ENCODE measurements at places on chromosomes 7 and 10.
A peak's percentile ranks its signal among the peaks of the same experiment; 100 is the strongest.

- DNase-seq = no peak
Measured at GRCh38 chr7:128303643-128304042, 40.1 kb downstream of the RBM28 start.

DNA sequence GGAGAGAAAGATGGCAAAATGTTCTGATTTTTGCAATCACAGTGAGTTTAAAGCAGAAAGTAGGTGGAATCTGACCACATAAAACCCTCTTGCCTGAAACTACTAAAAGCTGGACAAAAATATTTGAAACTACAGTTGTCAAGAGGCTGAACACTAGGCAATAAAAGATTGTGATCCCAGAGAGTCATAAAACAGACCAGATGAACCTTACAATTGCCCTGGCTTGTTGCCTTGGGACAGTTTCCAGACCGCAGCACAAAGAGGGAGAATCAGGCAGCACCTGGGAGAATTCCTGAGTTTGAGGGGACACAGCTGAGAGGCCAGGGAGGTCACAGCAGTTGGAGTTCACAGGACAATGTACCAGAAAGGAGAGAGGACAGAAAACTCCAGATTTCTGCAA lies 107.3 kb upstream of the NANOS1 start:
- no peak for DNase-seq

DNA sequence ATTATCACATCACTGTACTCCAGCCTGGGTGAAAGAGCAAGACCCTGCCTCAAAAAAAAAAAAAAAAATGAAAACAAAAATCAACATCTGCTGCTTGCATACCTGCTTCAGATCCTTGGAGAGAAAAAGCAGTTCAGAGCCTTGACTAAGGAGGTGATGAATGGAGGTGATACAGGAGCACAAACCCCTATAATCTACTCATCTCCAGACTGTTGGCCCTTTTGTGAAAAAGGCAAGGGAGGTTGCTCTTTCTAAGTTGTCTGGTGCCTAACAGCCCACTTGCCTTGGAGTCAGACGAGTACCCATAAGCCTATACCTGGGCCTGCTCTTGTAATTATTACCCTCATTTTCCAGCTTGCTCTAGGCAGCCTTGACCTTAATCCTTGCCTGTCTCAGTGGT lies 1.4 kb downstream of the SFXN2 start:
- no peak for DNase-seq

- DNase-seq = no peak
Measured at GRCh38 chr10:59125666-59126065, 50.8 kb upstream of the PHYHIPL start.

- DNase-seq = no peak
Measured at GRCh38 chr10:123800821-123801220, 90.8 kb downstream of the CPXM2 start.

- DNase-seq = no peak
Measured at GRCh38 chr10:8416760-8417159, 362.3 kb downstream of the GATA3 start.

DNA sequence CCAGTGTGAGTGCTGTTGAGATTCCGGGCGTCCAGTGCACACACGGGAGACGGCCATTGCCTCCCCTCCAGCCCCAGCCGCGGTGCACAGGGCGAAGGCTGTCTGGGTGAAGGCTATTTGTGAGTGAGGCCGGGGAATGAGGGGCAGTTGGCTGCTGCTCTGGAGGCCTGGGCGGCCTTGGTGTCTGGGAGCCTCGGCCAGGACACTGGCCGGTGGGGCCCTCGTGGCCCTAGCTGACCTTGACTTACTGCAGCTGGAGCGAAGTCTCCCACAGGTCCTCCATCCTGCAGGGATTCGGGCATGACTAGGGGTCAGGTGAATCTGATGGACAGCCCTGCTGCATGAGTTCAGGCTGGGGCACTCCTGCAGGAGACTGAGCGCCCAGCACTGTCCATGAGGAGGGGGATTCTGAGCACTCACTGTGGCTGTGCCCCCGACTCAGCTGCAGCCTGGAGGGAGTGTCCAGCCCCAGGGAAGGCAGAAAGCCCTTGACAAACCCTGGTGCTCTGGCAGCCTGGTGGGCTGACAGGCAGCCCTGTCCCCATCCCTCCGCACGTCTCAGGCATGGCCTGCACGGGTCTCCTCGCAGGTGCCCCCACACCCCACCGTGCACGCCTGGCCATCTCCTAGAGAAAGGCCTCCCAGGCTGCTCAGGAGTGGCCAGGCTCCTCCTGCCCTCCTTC lies 52.7 kb upstream of the FAM20C start:
- DNase-seq = no peak

- DNase-seq = no peak
Measured at GRCh38 chr10:20890491-20891337, 6.4 kb downstream of the NEBL start.

DNA sequence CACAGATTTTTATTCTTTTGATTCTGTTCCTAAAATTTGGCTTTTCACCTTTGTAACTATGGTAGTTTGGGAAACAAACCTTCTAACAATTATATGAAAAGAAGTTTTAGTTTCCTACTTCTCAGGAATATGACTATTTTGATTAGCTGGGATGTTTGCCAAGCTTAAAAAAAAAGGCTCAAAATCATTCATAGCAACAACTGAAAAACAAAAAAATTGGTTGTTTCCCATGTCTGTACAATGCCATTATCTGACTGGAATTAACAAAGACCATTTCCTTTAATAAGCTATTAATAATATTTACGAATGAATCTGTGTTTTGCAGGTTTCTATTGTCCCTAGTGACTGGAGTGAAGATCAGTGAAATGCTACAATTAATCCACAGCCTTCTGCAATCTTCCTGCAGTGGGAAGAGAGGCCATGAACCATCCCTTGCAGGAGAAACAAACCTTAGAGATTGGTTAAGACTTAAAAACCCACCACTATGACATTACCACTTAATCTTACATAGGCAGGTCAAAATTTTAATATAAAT lies 4.2 kb downstream of the PURB start:
- no peak for DNase-seq

- DNase-seq = no peak
Measured at GRCh38 chr7:102841290-102841689, 71.5 kb upstream of the LRRC17 start.

GRCh38 chr7:15765753-15766152 lies 79.3 kb upstream of the MEOX2 start:
- DNase-seq = no peak

- DNase-seq = no peak
Measured at GRCh38 chr10:74586088-74586585, 240.3 kb upstream of the KAT6B start.

DNA sequence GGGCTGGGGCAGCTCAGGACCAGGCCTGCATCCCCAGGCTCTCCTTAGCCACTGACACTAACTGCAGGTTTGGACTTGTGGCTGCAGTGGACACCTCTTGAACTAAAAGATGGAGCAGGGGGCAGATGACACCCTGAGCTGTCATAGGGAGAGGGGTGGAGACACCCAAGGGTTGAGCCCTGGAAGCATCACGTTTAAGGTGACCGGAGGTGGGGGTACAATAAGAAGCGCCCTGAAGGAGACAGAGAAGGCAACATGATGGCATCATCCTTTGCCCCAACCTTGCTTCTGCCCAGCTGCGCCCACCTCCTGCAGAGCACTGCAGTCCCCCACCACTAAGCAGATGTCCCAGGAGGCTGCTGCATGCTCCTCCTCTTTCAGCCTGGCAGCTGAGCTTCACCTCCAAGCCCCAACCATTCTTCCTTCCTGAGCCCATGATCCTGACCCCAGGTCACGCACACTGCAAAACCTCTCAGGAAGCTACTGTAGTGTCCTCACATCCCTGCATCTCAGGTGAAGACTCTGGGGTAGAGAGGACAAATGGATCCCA lies 25.5 kb downstream of the OGDHL start:
- DNase-seq = no peak

DNA sequence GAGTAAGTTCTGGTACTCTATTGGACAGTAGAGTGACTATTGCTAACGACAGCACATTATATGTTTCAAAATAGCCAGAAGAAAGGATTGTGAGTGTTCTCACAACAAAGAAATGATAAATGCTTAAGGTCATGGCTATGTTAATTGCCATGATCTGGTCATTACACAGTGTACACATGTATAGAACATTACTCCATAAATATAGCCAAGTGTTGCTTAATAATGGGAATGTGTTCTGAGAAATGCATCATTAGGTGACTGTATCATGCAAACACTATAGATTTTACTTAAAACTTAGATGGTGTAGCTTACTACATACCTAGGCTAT lies 19.6 kb downstream of the EPC1 start:
- no peak for DNase-seq

GRCh38 chr10:43091846-43092245 lies 15.0 kb downstream of the RET start:
- no peak for DNase-seq

DNA sequence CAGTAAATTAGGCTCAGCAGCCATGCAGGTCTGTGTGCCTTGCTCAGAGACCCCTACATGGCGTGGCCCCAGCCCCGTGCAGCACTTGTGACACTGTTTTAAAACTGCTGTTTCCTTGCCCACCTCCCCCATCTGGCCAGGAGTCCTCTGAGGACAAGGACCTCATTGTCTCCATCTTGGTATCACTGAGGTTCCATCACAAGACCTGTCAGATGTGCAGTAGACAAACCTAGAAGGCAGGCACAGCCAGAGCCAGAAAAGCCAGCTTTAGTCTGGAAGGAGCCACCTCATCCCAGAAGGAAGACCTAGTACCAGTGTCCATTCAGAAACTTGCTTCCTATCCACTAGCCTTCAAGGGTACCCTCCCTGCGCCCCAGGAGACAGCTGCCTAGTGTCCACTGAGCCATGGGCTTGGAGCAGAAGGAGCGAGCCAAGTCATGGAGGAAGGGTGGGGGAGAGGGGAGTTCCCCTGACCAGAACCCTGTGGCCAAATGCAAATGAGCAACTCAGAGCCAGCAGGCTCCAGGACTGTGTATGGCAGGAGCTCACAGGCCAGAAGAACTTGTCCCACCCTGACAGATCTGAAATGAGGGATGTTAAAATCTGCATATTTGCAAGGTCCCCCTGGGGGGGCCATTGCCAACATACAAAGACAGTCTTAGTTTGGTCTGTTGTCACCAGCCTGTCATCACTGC lies 176.1 kb downstream of the SH3PXD2A start:
- no peak for DNase-seq

- DNase-seq = no peak
Measured at GRCh38 chr10:117311261-117311660, 64.0 kb downstream of the PDZD8 start.

GRCh38 chr7:34309584-34309983 lies 348.4 kb upstream of the NPSR1 start:
- DNase-seq = no peak

- DNase-seq = no peak
Measured at GRCh38 chr7:125253452-125254190, 324.0 kb upstream of the POT1 start.

GRCh38 chr7:29354340-29354739 lies 159.8 kb downstream of the CHN2 start:
- DNase-seq = no peak

DNA sequence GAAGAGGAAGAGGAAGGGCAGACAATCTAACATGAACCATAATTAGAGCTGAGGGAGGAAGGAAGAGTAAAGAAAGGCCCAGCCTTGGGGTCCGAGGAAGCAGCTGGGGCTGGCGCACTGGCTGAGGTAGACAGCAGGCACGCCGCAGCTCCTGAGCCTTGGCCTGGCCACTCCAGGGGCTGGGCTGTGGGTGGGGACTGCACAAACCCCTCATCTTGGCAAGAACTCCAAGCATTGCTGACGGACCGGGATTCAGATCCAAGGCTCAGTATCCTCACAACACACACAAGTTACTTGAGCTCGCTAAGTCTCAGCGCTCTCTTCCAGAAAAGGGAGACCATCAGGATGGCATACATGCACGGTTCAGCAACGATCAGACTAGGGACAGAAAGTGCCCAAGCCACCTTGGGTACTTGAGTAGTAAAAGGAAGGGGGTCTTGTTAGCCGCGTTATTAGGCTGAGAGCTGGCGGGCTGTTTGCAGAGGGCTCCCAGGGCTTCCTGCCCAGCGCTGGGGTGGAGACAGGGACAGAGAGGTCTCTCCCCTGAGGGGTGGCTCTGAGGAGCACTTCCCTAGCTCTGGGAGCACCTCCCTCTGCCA lies 4.5 kb downstream of the TNS3 start:
- no peak for DNase-seq

DNA sequence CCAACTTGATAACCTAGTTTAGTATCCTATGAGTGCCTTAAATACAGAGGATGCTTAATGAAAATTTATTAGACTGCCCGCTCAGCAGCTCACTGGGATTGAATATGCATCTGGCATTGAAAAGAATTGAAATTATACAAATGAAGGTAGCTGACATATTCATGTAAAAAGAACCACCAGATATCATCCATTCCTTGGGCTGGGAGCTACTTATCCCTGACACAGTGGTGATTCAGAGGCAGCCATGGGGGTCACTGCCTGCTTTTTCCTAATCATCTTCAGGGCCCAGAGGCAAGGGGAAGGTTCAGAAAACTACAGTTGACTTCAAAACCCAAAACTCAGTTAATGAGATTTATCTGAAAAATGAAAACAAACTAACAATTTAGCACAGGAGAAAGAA lies 120.9 kb downstream of the TRIL start:
- no peak for DNase-seq

DNA sequence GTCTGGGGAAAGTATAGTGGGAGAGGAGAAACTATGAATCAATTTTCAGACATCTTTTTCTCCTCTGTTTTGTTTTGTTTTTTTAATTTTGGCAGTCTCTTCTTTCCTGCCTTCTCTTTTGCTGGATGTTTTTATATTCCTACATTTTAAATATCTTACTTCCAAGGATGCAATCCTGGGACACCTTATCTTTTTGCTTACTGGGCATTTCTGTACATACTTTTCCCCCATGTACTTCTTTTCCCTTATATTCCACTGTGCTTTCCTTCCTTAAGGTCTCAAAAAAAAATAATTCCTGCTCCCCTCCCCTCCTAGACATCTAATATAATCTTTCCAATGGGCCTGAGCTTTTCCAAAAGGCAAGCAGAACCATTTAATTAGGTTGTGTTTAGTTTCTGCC lies 701.1 kb downstream of the NRG3 start:
- DNase-seq = no peak

GRCh38 chr7:75776295-75776971 lies 4.4 kb upstream of the CCL26 start:
- peak; percentile 75 for DNase-seq

- peak; percentile 2 for DNase-seq
Measured at GRCh38 chr10:47457528-47457820, 26.4 kb downstream of the ANXA8 start.

DNA sequence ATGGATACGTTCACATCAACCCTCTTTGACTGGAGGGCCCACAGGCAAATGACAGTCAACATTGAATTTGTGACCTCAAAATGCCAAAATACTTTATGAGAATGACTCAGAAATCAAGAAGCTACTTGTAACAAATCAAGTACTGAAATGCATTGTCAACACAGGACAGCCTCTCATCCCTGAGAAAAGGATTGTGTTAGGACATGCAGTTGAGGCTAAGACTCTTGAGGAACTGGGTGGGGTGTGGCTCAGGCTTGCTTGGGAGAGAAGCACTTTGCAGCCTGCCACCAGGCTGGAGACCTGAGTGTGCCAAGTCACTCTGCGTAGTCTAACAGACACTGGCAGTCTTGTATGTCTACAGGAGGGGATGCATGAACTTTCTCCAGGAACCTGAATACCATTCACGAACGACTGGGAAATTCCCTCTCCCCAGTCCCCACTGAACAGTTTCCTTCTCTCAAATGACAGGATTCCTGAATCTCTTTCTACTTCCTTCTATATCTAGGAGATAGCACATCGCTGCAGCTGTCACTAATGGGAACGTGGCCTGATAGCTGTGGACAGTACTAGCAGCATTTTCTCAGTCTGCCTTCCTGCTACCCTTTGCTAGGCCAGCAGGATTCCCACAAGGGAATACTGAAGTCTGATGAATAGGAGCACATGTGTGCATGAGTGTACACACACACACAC lies 3.3 kb upstream of the SMO start:
- no peak for DNase-seq

GRCh38 chr10:117472872-117473271 lies 69.7 kb upstream of the EMX2 start:
- no peak for DNase-seq

Measured in AG20443 (cell line).